ENCODE measurements at places on chromosomes 7 and 10. TPM values are rescaled to one million over a fixed set of nuclear protein-coding genes. Genes with fewer than 3 reads are reported as not detected.

DNA sequence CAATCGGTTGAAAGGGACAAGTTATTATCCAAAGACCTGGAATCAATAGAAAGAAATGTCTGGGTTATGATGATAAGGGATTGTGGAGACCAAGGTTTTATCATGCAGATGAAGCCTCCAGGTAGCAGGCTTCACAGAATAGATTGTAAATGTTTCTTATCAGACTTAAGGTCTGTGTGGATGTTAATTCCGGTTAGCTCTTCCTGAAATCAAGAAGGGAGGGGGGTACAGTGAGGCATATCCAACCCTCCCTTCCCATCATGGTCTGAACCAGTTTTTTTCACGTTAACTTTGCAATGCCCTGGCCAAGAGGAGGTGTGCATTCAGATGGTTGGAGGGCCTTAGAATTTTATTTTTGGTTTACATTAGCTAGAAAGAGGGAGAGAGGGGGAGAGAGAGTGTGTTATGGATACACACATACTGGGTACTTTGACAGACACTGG, 9.8 kb upstream of the LRRC61 start:
- no peak for DNase-seq

The RNF32 gene
- total RNA-seq, result 4.1 TPM

GRCh38 chr7:133099633-133100286, 17.9 kb upstream of the CHCHD3 start:
- DNase-seq, result no peak

DNA sequence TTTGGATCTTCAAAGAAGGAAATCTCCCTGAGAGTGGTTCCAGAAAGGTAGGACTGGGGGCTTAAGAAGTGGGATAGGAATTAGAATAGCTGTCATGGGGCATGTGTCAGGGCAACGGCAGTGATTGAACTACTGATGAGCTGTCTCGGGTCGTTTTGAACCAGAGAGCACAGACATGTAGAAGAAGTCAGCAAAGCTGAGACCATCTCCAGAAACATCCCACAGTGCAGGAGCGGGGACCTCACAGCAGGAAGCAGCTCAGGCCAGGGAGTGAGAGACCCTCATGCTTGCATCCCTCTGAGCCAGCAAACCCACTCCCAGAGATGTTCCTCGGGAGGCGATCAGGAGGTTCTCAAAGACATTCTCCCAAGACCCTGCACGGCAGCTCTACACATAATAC, 60.1 kb downstream of the AOC1 start:
- DNase-seq, result no peak

DNA sequence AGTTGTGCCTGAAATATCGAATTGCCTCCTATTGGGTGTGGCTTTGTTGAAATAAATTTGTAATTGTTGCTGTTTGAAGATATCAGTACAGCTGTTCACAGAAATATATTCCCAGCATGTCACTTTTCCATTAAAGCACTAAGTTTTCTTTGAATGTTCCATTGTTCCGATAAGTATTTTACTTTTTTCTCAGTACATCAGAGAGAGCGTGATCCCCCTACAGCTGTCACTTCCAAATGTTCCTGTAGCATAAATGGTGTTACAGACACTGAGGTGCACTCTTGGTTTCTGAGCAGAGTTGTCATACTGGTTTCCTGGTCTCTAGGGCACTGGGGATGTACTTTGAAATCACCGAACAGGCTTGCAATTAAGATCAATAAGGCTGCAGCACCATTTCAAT, 189.2 kb downstream of the CCSER2 start:
- no peak for DNase-seq

DNA sequence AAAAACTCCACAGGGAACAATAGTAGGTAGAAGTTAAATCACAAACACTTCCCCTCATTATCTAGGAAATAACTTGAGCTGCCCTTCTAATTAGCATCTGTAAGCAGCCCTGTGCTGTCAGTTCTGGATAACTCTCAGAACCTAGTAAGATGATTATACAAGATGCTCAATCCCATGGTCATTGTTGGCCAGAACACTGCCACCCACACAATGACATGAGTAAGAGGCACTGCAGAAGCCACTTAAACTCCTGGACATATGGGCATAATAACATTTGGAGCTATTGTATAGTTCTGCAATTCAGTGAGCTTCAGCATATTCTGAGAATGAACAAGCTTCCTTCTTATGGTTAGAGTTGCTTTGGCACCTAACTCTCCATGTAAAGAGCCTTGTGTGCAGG, 153.8 kb downstream of the PLPP4 start:
- DNase-seq, result no peak

The RBP3 gene
- not detected for total RNA-seq

The SEMA3E gene
- total RNA-seq, result 0.98 TPM

DNA sequence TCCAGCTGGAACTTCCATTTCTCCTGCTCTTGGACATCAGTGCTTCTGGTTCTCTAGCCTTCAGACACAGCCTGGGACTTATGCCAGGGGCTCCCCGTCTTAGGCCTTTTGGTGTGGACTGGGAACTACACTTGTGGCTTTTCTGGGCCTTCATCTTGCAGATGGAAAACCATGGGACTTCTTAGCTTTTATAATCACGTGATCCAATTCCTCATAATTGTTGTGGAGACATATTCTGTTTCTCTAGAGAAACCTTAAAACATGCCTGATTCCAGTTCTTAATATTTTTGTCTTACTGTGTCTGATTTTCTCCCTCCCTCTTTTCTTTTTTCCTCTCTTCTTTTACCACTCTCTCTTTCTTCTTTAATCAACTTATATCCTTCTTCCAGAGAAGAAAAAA, 224.2 kb upstream of the FOXP2 start:
- DNase-seq, result no peak

DNA sequence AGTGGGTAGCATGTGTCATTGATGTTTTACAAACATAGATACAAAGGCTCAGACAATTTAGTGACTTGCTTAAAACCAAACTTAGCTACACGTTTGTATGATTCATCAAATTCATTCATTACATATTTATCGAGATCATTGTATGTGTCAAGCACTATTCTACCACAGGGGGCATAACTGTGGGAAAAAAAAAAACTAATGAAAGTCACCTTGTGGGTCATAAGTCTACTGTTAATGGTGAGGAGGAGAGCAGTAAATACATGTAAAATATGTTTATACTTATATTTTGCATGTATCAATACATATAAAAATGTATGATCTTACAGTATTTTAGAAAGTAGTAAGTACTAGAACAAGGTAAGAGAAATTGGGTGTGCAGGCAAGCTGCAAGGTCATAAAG, 933.8 kb downstream of the IPMK start:
- DNase-seq, result no peak

The GLCCI1 gene
- total RNA-seq, result 4.2 TPM

- no peak for DNase-seq
Measured at GRCh38 chr7:27920281-27920946, 180.5 kb downstream of the TAX1BP1 start.

GRCh38 chr10:64486149-64486548, 964.9 kb downstream of the REEP3 start:
- no peak for DNase-seq

DNA sequence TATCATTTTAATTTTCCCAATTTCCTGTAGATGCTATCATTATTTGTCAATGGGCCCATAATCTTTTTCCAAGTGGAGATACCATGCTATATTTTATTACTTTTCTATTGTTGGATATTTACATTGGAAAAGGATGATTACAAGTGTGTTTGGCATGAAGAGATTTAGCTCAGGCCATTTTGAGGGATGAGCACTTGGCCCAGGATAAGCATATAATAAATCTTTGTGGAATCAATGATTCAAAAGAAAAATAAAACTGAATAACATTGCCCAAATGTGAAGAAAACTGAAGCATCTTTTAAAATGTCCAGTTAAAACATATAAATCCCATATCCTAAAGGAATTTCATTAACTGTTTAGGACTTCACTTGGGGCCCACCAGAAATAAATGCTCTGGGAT, 260.9 kb upstream of the BMPER start:
- DNase-seq, result no peak

GRCh38 chr7:130272381-130273080, 5.9 kb downstream of the CPA2 start:
- peak; percentile 38 for DNase-seq

- DNase-seq, result peak; percentile 72
Measured at GRCh38 chr10:68897336-68897741, 3.8 kb upstream of the DDX50 start.

The GPER1 gene
- total RNA-seq, result 0.32 TPM

DNA sequence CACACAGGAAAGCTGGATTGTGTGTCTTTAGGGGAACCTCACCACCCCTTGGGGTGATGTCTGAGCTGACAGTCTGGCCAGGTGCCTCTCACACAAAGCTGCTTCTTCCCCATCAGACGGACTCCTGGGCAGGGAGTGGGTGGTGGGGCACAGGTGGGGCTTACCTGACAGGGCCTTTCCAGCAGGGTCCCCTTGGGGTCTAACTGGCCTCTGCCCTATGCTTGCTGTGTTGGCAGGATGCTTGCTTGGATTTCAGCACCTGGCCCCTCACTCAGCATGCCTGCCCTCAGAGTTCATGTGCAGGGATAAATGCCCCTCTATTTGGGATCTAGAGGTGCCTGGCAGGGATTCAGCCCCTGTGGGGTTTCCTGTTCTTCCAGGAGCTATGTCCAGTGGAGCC, 496.9 kb upstream of the ZMIZ1 start:
- no peak for DNase-seq

GRCh38 chr7:33702514-33703054, 202.8 kb upstream of the BMPER start:
- no peak for DNase-seq

GRCh38 chr10:94066411-94066810, 72.7 kb downstream of the PLCE1 start:
- peak; percentile 62 for DNase-seq

GRCh38 chr7:39624442-39624807, 1.1 kb downstream of the RALA start:
- DNase-seq, result peak; percentile 49

The SFR1 gene
- total RNA-seq, result 14.9 TPM

The NRP1 gene
- 174 TPM for total RNA-seq

DNA sequence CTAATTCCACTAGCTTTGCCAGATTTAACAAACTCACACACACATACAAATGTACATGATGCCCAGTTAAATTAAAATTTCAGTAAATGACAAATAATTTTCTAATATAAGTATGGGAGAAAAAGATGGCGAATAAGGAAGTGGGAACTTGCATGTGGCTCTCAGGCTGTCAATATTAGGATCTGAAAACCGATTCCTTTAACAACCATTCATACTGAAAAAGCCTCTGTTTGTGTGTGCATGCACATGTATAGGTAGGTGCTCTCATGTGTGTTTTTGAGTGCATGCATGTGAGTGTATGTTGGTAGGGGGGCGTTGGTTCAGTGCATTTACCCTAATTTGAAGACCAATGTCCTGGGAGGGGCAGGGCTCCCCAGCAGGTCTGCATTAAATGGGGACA, 125.3 kb downstream of the HTR7 start:
- DNase-seq, result no peak

DNA sequence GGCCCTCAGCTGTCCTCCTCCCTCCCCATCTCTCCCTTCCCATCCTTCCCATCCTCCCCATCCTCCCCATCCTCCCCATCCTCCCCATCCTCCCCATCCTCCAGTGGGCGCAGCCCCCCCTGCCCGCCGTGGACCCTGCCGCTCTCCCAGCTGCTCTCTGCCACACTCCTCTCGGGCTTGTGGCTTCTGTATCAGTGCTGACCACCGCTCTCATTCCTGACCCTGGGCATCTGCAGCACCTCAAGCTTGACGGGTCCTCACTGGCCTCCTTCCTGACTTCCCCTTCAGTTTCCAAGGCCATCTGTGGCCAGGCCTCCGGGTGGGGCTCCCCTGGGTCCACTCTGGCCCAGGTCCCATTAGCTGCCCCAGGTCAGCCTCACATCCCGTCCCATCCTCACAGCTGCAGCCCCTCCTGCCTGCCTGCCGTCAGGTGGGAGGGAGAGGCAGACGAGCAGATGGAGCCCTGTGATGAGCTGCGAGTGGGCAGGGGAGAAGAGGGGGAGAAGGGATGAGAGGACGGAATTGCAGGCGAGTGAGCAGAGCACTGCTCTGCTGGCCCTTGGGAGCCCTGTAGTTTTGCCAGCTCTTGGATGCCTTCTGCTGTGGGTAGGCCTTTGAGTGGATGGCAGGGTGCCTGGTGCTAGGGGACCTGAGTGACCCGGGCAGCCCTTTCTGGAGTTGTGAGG, 35.7 kb downstream of the LHPP start:
- DNase-seq, result no peak

The MEOX2 gene
- 0.06 TPM for total RNA-seq

GRCh38 chr7:158602905-158603772, 15.5 kb upstream of the PTPRN2 start:
- peak; percentile 51 for DNase-seq

DNA sequence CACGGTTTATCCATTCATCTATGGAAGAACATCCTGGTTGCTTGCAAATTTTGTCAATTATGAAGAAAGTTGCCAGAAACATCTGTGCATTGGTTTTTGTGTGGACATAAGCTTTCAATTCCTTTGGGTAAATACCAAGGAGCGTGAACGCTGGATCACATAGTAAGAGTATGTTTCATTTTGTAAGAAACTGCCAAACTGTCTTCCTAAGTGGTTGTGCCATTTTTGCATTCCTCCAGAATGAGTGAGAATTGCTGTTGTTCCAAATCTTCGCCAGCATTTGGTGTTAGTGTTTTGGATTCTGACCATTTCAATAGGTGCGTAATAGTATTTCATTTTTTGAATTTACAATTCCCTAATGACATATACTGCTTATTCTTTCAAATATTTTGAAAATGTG, 155.3 kb upstream of the FRMD4A start:
- no peak for DNase-seq

DNA sequence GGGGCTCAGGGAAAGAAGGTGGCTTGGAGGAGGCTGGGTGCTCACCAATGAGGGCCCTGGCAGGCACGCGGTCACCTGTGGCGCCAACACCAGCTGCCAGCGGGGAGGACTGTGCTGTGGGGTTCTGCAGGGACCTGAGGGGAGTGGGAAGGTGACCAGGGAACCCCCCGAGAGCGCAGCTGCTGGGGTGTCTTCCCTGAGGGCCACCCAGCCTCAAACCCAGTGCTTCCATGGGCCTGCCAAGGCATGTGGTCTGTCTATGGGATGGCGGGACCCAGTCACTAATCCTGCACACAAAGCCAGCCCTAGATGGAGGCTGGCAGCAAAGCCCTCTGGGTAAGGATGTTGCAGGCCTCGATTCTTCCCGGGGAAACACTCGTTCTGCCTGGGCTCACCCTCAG, 117.1 kb downstream of the EBF3 start:
- DNase-seq, result no peak

GRCh38 chr7:16144361-16144760, 277.0 kb downstream of the CRPPA start:
- no peak for DNase-seq

DNA sequence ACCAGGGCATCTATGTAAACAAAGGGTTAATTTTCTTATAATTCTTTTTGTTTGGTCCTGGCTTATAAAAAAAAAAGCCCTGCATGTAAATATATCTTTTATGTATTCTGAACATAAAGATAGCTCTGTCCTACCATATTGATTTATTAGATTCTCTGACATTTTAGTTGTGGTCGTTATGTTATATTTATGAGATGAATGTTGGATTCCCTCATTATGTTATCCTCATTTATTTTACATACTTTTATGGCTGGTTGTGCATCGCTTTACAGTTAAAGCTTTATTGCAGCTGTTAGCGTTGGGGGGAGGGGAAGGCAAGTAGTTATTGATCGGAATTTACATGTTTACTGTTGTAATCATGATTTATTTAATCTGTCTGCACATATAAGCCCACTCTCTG, 431.5 kb downstream of the LRMDA start:
- DNase-seq, result no peak

GRCh38 chr10:6999232-6999925, 411.5 kb downstream of the SFMBT2 start:
- DNase-seq, result no peak

The COPG2 gene
- total RNA-seq, result 54.0 TPM

Data from LHCN-M2 (cell line).